ENCODE measurements at places on chromosomes 13 and 19. TPM values are rescaled to one million over a fixed set of nuclear protein-coding genes. Genes with fewer than 3 reads are reported as not detected.

Gene C3
- not detected for total RNA-seq

Gene ZNF677
- total RNA-seq: 8.0 TPM

Gene SPTBN4
- total RNA-seq: 0.32 TPM

DNA sequence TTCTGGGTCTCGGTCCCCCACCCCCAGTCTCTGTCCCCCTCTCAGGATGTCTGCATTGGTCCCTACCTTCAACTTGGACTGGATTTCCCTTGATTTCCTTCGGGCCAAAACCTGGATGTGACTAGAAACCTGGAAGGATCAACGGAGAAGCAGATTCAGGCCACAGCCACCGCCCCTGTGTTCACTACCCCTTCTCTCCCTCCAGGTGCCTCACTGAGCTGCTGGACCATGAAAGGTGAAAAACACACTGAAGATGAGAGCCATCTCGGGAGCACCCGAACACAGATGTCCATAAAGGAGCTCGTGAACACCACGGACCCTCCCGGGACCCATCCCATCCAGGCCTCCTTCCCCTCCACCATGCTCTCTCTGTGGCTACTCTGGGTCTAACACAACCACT is 5.0 kb downstream of the TEAD2 start:
- no peak for DNase-seq

GRCh38 chr19:30883071-30883470 is 466.2 kb downstream of the TSHZ3 start:
- DNase-seq: no peak

DNA sequence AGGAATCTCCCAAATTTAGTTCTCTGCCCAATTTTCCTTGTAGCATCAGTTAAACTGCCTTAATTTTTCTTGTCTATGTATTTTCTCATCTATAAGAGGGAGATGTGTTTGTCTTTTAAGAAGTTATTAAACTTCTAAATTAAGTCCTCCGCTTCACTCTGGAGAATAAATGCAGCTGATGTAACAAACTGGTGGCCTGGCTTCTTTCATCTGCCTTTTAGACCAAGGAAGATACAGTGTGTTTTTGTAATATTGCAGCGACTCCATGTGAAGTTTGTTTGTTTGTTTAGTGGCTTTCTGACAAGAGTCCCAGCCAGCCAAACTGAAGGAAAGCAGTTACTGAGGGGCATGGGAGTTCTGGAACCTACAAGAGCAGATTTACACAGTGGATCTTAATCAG is 56.4 kb downstream of the KLF12 start:
- DNase-seq: no peak
